ENCODE measurements at places on chromosomes 12 and 14.

DNA sequence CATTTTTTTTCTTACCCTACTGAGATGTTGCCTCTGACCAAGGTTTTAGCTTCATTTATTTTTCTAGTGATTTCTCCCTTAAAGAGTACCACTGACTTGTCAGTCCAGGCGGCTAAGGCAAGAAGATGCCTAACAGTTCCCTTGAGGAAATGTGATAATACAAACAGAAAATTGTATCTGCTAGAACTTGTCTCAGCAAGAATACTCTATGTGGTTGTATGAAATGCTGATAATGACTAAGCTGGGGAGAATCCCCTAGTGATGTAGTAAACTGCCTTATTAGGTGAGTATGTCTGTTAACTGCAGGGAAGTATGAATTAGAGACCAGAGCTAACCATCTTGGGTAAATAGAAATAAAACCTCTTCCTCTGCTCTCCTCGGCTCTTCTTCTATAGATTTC lies 6.7 kb downstream of the C12orf54 start:
- peak; percentile 11 for DNase-seq

DNA sequence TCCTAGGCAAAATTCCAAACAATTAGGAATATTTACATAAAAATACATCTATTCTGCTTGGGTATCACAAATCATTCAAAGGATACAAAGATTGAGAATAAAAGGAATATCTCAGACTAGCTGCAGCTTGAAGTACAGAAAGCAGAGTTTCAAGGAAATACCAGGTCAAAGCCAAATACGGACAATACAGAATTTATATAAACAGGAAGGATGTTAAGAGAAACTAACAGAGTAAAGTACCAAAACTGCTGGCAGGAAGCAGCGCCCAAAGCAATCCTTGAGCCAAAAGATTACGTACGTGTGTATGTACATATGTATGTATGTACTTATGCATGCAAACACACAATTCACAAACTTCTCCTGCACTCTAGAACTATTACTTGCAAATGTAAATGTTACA lies 86.6 kb downstream of the PPP1R12A start:
- DNase-seq = no peak

- no peak for DNase-seq
Observed at GRCh38 chr12:121799156-121799841, 4.5 kb upstream of the SETD1B start.

DNA sequence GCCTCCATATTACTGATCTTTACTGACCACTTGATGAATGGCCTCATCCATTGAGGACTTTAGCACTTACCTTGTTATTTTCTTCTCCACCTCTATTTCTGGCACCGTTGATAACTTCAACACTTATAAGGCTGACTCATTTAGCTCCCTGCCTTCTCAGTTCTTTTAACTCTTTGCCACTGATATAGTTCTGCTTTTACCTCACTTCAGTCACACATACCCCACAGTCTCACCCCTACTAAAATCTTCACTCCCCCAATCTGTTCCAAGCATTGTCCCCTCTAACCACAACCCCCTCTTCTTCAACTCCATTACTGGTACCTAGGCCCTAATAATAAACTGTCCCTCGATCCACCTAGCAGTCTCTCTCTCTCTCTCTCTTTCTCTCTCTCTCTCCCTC lies 141.0 kb downstream of the PAH start:
- DNase-seq = no peak

DNA sequence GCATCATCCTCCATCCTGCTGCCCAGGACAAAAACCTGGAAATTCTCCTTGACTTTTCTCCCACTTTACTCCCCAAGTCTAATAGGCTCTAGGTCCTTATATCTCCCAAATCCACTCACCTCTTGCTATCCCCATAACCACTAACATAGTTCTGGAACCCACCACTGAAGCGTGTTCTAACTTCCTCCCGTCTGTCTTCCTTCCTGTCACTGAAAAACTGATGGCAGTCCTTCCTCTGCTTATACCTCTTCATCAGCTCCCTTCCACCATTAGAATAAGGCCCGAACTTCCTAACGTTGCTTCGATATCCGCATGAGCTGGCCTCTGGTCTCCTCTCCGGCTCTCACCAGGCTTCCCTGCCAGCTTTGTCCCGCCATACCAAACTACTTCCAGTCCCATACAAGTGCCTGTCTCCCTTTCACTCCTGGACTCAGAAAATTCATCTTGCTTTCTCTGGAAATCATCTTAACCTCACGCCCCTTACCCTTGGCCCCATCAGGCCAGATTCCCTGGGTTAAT lies 63.0 kb upstream of the BCL2L14 start:
- no peak for DNase-seq

DNA sequence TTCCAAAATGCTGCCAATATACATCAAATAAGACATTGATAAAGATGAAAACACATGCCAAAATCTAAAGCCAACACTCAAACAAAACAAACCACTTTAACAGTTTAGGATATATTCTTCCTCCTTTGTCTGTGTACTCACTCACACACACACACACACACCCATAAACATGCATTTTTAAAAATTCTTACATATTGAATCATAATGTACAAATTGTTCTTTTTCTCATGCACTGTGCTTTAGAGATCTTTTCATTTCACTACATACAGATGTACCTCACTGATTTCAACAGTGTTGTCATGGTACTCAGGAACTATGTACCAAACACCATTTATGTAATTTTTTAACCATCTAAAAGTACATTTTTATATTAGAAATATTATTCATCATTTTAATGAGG lies 9.5 kb upstream of the RERG start:
- no peak for DNase-seq

DNA sequence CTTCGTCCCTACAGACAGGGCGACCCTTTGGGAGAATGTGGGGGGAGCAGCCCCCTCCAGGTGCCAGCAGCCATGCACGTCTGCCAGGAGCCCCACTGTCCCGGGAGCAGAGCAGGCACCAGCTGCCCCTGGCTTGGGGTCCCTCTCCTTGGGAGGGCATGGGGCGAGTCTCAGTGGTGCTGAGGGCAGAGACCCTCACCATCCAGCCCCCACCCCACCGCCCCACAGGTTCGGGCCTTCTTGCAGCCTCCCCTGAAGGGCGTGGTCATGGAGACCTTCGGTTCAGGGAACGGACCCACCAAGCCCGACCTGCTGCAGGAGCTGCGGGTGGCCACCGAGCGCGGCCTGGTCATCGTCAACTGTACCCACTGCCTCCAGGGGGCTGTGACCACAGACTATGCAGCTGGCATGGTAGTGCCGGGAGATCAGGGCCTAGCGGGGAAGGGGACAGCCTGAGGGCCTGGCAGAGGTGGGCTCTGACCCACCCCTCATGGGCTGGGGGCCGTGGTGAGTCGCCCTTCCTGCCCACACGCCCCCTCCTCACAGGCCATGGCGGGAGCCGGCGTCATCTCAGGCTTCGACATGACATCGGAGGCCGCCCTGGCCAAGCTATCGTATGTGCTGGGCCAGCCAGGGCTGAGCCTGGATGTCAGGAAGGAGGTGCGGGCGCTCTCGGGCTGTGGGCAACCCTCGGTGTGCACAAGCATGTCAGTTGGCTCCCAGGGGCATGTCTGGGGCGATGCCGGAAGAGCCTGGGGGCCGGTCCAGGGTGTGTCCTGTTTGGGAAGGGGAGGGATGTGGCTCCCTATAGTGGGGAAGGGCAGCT lies 18.8 kb downstream of the ASPG start:
- no peak for DNase-seq

GRCh38 chr14:103185051-103186029 lies 62.1 kb downstream of the TNFAIP2 start:
- DNase-seq = no peak

DNA sequence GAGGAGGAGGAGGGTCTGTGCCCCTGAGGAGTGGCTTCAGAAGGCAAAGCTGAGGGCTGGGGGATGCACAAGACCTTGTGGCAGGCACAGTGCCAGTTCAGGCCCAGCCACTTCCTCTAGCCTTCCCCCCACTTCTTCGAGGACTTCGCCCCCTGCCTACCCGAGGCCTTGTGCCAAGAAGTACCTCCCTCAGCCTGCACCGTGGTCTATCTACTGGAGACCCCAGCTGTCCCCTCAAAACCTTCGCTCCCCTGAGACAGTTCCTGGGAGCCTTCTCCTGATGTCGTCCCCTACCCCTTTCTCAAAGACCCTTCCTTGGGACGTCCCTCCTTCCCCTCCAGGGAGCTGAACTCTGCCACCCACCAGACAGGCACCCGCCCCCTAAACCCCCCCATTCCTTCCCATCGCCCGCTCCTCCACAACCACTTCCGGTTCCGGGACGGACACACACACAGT lies 604 bp downstream of the ZNF384 start:
- no peak for DNase-seq

DNA sequence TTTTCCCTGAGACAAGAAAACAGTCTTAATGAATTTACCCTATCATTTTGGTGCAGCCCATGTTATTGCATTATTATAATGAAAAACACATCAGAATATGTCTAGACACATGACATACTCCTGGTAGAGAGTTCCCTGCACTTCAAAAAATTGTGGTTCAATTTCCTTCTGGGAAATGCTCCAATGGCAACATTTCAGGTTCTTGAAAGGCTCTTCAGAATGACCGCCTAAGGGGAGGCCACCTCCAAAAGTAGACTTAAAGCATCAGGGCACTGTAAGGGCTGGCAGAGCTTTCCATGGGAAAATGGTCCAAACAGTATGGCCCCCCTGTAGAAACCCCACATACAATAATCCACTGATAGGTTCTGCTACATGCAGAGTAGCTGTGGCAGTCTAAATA lies 110.7 kb downstream of the SLC25A21 start:
- DNase-seq = no peak

GRCh38 chr12:325906-326305 lies 63.2 kb downstream of the KDM5A start:
- DNase-seq = no peak

DNA sequence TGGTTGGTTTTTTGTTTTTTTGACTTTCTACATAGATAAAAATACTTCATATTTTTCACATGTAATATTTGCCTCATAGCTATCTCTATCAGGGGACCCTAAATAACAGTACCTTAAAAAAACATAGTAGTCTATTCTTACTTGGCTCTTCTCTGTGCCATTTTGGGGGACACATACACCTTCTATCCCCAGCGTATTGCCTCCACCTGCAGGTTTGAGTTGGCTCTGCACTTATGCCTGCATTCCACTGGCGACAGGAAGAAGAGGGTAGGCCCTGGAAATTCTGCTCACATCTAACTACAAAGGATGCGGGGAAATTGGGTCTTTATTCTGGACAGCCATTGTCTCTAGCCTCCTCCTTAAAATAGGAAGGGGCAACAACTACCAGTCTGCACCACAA lies 13.8 kb upstream of the IFI27L2 start:
- DNase-seq = no peak

DNA sequence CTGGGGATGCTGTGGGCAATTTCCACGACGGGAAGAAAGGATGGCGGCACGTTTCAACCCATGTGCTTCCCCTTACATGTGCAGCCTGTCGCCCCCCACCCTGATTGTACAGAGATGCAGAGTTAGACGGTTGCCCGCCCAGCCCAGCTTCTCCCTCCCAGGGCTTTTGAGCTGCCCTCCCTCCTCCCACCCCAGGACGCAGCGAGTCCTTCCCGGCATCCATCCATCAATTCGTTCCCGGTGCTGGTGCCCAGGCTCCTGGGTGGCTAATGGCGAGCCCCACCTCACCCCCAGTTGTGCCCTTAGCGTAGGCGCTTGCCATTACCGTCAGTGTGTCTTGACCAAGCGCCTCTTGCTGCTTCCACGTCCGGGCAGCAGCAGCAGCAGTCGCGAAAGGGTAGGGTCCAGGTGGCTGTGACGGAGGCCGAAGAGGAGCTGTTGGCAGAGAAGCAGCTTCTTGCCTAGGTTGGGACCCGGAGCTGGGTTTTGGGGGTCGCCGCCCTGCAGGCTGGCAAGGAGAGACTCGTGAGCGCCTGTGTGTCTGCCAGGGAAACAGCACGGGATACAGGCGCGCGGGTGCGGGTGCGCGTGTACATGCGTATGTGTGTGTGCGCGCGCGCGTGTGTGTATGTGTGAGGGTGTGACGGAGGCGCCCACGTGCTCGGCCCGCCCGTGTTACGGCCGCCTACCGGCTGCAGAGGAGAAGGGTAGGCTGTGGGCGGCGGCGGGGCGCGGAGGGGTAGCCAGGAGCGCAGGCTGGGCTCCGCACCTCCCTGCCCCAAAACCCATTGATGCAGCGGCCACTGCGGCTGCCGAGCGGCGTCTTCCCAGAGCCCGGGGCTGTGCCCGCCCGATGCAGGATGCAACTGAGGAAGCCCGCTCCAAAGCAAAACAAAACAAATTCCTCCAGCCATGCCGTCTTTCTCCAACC lies at the start of gene SLC6A15:
TSS of gene SLC6A15 (minus strand) at position 602 of the 931 bp plus-strand sequence. CDS start 20,679 bp downstream, outside the sequence.
- DNase-seq = peak; percentile 80

DNA sequence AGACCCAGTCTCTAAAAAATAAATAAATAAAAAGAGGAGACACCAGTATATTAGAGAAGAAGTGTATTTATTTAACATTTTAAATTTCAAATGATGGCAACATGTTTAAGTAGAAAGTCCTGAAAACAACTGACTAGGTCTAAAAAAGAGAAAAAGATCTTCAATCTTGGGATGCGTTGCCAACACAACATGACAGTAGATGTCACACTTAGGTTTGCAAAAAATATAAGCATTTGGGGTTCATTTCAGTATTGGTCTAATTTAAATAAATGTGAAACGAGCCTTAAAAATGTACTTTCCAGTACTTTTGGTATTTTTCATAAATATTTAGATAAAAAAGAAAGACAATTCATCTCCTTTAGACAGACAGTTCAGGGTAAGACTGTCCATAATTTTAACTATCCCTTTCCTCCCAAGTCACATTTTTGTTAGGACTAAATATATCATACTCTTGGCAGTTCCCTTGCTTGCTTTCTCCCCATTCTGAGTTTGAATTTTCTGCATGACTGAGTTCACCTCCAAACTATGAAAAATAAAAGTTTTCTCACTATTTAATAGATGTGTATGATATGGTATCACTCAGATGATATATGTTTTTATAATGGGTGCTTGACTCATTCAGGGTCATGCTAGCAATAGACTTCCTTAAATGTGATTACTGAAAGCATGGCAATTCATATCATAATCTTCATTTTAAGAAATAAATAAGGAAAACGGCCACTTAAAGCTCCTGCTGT lies 4.3 kb downstream of the C14orf93 start:
- DNase-seq = no peak

DNA sequence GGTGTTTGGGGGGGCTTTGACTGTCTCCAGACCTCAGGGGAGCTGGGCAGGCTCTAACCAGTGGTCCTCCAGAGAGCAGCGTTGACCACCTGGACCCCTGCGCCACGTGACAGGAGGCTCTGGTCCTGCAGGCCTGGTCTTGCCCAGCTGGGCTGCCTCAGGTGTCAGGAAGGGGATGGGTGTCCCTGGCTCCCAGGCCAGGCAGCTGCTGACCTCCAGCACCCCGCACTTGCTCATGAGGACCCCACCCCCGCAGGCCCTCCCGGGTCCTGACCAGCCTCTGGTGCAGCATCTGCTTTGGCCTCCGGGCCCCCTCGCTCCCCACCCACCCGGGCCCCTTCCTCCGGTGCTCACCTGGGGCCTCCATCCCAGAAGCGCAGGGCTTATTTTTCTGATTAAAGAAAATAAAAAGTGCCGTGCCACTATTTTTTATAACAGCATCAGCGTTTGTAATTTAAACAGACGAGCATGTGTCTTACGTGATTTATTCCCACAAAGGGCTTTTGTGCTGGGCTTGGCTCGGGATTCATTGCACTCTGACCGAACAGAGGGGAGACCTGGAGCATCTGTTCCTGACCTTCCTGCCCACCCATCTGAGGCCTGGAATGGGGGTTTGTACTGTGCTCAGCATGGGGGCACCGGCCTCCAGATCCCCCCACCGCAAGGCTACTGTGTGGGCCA lies 21.7 kb downstream of the FBRSL1 start:
- no peak for DNase-seq

GRCh38 chr14:37599507-37600368 lies 4.3 kb downstream of the TTC6 start:
- DNase-seq = no peak

- no peak for DNase-seq
Observed at GRCh38 chr14:24196071-24197055, 1.1 kb upstream of the TM9SF1 start.
